ENCODE measurements at places on chromosomes 1 and 21.

- DNase-seq: no peak
These were observed 53.1 kb upstream of the HMCN1 start for GRCh38 chr1:185681034-185681633.

DNA sequence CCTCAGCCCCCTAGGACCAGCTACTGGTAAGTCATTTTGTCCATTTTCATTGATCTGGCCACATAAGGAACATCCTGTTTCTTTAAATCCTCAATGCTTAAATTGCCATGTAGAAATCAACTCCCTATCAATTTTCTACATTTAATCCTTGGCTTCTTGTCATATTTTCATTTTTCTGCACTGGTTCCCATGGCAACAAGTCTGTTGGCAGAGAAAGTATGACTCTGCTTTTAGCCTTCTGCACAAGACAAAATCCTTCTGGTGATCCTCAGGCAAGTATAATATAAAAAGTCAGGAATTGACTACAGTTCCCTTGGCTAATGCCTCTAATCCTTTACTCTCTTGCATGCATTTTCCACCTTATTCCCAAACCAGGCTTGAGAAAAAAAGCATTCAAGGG, 65.0 kb downstream of the LRRC40 start:
- no peak for DNase-seq

GRCh38 chr1:83846138-83846537, 152.8 kb downstream of the TTLL7 start:
- DNase-seq: no peak

DNA sequence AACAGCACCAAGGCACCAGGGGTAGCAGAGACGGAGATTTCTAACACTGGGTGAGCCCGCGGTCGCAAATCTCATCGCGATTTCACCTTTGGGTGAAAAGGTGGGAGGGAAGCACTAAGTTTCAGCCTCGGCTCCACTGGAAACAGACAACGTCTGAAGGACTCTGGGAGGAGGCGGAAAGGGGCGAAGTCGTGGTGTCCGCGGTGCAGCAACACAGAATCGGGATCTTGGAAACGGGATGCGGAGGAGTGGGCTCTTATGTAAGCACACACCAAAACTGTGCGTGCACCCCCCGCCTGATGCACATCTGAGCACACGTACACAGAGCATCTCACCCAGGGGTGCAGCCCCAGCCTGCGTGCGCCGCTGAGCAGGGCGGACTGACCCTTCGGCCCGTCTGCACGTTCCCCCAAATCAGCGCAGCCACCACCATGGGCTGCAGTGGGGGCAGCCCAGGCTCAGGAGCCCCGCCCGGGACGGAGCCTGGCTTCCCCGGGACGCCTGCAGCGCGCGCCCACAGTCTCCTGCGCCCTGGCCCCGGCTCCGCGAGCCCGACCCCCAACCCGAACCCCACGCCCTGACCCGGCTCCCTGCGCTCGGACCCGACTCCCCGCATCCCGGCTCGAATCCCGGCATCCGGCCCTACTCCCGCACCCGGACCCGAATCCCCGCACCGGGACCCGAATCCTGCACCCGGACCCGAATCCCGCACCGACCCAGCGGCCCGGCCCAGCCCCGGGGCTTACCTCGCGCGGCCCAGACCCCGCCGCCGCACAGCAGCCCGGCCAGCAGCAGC, 670 bp downstream of the CLSTN1 start:
- peak; percentile 75 for DNase-seq

DNA sequence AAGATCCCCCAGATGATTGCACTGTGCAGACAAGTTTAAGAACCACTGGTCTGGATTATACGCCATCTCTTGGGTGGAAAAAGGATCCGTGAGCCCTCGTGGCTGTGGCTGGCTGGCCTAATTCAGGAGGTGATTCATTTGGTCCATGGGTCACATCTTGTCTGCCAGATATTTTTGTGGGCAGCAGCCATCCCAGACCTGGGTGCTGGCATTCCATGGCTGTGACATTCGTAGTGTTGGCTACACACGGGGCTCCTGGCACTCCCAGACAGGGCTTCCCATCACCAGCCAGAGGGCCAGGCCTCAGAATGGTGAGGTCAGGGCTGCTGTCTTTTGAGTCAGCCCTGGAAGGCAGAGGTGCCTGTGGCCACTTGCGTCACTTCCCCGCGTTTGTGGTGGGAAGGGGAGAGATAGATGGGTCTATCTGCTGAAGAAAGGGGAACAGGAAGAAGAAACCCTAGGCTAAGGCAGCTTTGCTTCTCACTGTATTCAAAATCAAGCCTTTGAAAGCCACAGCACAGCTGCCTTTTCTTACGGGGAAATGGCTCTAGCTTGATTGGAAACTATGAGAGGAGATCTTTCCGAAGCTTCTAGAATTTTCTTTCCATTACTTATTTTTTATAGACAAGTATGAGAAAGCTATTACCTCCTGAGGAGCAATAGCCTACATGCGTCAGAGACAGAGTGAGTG, 32.4 kb downstream of the EIF2D start:
- DNase-seq: peak; percentile 94

DNA sequence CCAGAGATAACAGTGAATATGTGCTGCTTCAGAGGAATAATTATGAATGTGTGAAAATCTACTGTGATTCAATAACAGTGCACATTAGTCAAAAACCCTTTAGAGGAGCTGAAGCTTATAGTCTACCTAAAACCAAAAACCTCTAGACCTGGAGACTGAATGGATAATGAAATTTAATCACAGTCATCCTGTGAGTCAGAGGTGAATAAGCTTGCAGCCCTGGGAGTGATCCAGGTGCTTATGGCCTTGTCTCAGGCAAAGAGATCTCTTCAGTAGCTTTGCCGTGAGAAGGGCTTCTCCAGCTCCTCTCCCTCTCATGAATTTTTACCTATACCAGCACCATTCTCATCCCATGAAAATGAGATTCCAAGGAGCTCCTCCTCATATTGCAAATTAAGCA, 81.3 kb upstream of the RGS4 start:
- DNase-seq: no peak

DNA sequence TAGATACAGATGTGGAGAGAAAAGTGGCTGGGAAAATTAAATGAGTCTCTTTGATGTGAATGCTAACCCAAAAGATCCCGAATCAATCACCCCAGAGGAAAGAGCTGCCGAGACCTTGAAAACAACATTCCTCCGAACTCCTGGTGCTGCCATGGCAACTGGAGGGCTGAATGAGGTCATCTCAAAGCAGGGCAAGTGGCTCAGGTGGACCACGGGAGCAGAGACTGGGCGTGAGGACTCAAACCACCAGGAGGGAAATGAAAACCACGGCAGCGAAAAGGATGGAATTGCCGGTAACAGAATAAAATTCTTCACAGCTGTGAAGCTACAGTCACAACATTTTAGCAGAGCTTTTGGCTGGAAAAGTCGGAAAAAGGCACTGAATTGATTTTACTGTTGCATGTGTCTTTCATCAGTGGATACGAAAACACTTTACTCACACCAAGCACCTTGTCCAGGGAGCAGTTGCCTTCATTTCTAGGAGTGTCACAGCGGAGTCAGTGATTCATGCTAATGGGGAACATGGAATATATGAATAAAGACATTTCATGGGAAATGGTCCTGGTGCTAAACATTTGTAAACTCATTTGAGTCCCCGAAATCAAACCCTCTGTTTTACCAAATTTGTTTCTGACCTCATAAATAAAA, 23.2 kb upstream of the BECN2 start:
- no peak for DNase-seq

DNA sequence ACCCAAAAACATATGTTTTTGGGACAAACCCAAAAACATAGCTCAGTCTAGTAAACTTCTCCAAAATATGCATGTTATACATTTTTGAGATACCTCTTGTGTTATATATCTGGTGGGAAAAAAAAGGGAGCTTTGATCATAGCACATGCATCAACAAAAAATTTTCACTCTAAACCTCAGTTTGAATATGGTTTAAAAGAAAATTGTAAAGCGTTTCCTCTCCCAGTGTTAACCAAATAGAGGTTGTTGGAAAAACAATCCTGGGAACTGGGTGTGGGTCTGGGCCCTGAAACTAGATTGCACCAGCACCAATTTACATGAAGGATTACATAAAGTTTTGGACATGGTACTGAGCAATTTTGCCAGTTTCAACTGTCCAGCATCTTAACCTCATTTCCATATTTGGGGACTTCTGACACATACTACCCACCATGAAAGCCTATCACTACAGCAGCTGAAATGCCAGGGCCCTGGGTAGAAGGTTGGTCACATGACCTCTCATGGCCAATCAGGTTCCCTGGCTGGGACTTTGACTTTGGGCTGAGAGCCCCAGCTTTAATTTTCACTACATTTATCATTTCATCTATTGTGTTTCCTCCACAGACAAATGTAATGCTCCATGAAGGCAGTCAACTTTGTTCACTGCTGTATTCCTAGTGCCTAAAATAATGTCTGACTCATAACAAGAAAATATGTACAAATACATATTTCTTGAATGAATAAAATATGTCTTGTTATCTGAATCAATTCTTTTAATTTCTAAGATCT, 150.7 kb downstream of the SETD4 start:
- DNase-seq: no peak

DNA sequence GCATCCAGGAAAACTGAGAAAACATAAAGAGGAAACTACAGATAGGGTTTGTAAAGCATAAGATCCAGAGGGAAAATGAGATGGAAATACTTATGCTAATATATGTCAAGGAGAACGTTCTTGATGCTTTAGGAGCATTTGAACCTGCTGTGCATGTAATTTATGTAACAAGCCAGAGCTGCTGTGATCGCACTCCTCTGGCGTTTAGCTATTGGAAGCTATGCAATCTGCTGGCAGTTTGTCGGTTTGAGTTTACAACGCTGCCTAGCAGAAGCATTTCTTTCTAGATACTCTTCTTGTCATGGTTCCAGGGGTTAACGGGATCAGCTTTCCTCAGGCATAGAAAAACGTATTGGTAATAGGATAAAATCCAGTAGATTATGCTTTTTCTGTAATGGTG, 182.7 kb downstream of the KCNH1 start:
- DNase-seq: no peak

DNA sequence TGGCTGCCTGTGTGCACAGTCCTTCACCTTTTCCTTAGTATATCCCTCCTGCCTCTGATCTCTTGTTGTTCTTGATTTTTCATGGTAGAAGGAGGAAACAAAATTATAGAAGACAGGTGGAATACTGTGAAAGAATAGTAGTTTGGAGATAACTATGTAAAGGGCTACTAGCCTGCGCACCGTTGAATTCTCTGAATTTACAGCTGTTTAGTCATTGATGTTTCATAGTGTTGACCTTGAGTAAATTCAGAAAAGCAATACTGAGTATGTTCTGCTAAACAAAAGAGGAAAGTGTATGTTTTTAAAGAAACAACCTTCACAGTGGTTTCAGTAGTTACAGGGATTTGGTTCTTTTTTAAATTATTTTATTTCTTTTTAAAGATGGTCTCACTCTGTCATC, 18.1 kb downstream of the CAMTA1 start:
- no peak for DNase-seq

GRCh38 chr1:17671314-17671705, 83.8 kb upstream of the ACTL8 start:
- DNase-seq: no peak

DNA sequence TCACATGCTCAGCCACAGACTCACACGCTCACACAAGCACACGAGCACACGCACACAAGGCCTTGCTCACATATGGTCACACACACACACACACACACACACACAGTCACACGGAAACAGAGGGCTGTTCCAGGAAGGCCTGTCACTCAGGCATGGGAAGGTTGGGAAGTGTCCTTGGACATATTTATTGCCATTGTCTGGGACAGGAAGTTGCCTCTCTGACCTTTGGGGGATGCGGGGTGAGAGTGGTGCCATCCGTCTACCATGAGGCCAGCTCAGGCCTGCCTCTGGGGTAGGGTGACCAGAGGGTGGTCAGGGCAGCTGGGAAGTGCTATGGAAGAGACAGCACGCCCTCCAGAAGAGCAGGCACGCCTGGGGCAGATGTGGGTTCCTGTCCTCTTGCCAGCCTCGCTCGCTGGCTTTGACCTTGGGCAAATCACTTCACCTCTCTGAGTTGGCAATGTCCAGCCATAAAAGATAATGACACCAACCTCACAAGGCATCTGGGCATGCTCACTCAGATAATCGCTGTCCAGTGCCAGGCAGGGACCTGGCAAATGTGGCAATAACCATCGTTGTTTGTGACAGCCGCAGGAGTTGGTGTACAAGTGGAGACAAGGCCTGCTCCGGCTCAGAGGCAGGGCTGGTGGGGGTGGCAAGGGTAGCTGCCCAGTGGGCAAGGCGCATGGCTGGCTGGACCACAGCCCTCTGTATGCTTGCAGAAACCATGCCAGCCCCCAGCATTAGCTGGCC, 8.0 kb upstream of the GUCA2A start:
- no peak for DNase-seq

DNA sequence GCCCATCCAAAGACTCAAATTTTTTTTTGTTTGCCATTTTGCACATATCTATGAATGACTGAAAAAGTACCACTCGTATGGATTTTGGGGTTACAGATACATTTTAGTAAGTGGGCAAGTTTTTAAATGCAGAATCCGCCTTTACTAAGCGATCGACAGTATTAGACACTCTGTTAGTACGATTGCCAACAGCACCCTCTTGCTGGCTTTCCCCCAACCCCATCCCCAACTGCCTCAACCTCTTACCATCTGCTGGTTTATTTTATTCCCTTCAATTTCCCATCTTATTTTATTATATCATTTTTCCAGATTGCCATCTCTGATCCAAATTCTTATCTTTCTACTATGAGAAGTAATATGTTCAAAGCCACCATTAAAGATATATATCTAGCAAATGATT, 244.8 kb downstream of the LRRIQ3 start:
- DNase-seq: no peak

DNA sequence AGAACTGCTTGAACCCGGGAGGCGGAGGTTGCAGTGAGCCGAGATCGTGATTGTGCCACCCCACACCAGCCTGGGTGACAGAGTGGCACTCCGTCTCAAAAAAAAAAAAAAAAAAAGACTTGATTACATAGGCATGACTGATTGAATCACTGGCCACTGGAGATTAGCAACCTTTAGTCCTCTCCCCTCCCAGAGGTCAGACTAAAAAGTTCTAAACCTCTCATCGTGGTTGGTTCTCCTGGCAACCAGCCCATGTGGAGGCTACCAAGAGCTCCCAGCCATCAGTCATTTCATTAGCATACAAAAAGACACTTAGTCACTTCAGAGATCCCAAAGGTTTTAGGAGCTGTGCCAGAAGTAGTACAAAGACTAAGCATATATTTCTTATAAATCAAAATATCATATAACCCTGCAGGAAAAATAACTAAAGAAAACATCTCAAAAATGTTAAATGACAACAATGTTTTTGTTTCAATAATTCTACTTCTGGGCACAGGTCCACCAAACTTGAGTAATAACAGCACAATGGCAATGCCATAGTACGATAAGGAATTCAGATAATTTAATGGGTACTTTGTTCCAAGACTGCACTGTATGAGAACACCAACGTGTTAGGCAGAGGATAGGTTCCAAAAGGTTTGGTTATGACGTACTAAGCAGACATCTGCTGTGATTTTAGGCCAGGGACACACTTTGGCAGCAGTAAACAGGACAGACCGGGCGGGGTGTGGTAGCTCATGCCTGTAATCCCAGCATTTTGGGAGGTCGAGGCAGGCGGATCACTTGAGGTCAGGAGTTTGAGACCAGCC, 18.1 kb downstream of the USP48 start:
- DNase-seq: no peak
